ENCODE measurements at places on chromosomes 5 and 9. TPM values are rescaled to one million over a fixed set of nuclear protein-coding genes. Genes with fewer than 3 reads are reported as not detected.

DNA sequence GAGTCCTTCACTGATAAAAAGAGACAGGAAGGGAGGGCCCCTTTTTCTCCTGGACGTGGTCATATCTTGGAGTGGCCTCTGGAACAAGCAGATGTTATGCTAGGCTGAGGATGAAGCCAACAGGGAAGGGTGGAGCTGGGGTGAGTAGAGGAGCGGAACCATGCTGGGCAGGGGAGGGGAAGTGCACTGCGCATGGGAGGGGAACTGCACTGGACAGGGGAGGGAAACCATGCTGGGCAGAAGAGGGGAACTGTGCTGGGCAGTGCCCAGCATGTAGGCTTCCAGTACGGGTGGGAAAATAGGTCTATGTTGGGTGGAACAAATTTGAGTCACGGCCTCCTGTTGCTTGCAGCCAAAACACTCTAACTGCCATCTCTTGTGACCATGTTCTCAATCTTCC is 19.3 kb upstream of the IRX4 start:
- no peak for DNase-seq

DNA sequence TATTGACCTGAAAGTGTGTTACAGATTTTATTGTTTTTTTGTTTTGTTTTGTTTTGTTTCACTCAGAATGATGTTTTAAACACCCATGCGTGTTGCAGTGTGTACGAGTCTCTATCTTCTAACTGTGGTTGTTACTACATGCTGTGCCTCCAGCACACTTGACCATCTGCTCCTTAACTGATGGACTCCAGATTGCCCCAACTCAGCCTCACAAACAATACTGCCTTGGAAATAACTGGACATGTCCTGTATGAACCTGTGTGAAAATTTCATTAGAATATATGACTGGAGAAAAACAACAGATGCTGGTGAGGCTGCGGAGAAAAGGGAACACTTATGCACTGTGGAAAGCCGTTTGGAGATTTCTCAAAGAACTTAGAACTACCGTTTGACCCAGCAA is 68.7 kb upstream of the HAND1 start:
- no peak for DNase-seq

DNA sequence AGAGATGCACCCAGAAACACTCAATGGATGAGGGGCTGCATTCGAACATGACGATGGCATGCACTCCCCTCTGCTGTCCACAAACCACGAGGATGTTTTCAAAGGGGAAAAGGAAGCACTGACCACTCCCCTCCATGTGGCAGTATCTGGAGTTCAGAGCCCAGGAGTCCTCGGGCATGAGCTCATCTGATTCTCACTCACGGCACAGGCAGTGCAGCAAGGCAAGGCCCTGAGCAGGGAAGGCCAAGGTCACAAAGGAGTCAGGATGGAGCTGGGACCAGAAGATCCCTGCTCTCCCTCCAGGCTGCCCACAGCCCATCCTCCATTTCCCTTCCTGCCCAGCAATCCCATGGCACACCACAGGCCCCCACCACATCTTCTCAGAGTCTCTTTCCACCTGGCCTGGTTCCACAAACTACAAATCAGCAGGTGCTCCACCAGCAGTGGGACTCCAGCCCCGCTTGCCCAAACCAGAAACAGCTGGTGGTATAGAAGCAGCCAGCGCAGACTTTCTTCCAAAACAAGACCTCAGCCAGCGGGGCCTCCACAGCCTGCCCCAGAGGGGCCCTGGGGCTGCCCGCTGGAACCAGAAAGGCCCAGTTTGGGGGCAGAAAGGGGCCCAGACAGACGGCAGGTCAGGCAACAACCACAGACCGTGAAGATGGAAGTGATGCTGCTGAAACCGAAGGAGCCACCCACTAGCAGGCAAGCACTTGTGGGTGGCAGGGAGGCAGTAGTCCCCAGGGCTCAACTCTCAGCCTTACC is 12.2 kb downstream of the TNIP1 start:
- no peak for DNase-seq

DNA sequence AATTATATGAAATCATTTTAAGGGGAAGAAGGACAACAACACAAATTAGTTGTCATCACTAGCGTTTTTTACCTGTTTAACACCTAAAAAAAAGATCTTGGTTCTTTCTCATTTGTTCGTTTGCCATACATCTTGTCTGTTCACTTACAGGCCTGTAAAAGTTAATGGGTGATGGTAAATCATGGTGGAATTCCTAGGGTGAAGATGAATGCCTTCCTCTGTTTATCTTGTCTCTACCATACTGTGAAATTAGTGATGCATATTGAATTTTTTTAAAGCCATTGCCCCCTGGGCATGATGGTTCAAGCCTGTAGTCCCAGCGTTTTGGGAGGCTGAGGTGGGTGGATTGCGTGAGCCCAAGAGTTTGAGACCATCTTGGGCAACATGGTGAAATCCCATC is 46.6 kb downstream of the LRRTM2 start:
- no peak for DNase-seq

GRCh38 chr5:579746-580366 is 32.3 kb upstream of the CEP72 start:
- DNase-seq, result peak; percentile 43

DNA sequence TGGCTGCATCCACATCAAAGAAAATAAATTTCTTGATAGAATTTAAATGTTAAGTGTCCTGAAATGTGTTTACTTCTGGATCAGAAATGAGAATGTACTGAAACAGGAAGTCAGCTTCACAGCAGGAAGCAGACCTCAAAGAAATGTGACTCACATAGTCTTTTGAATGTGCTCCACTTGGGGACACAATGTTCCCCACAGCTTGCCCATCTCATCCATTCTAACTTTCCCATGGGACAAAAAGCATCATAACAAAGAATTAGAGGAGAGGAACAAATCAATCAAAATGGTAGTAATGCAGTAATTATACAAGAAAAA is 85.7 kb downstream of the GRAMD2B start:
- DNase-seq, result no peak

DNA sequence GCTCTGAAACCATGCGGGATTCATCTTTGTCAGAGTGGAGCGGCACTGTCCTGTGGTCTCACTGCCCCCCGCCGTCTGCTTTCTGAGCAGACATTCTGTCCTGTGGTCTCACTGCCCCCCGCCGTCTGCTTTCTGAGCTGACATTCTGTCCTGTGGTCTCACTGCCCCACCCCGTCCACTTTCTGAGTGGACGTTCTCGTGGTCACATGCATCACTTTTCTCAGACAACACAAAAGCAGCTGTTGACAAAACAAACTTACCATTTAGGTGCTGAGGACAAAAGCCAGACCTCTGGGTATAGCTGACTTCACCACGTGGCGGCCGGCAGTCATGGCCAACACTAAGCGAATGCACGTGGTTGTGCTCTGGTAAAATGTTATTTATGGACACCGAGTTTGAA is 2.8 kb downstream of the LRRC14B start:
- no peak for DNase-seq

- DNase-seq, result no peak
Observed at GRCh38 chr9:122126331-122127261, 33.0 kb downstream of the NDUFA8 start.

DNA sequence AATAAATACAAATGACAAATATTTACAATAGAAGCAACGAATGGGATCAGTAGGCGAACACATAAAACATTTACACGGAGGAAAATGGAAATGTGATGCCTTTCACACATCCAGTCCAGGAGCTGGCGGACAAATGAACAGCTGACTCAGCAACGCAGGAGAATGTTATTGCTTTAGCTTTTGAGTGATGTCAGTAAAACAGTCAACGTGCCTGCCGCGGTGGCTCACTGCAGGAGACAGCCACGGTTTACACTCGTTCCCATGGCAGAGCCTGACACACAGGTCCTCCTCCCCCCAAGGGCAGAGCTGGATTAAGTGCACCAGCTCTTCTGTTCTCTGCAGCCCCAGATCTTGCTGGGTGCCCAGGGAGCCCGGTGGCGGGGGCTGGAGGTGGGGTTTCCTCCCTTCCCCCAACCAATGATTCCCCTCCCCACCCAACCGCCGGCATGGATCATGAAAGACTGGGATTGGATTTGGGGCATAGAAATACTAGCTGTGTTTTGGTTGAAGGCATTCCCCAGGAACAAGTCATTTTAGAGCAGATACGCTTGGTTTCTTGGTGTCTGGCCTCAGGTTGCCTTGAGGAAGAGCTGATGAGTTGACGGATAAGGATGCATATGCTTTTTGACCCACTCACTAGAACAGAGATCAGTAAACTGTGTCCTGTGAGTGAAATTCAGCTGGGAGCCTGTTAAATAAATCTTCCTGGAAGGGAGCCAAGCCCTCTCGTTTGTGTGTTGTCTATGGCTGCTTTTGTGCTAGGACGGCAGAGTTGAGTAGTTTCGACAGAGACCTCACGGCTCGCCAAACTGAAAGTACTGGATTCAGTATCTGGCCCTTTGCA is 12.5 kb downstream of the STC2 start:
- DNase-seq, result peak; percentile 64

DNA sequence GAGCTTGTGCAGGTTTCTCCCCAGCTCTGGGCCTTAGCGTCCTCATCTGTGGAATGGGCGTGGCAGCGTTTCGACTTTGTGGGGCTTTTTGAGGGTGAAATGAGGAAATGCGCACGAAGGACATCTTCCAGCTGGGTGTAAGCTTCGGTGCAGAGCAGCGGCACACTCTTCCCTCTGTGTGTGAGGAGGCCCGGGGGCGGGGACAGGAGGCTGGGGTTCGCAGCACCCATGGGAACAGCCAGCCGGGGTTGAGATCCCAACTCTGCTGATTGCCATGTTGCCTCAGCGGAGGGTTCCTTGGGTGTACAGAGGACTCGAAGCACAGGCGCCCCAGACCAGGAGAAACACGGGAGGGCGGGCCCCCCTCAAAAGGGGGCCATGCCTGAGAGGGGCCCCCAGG is 265.6 kb downstream of the NSG2 start:
- DNase-seq, result no peak

The GALNT10 gene
- 4.4 TPM for polyA plus RNA-seq

The SPARC gene
- 57.1 TPM for polyA plus RNA-seq
